ENCODE measurements at places on chromosomes 12 and 14.

DNA sequence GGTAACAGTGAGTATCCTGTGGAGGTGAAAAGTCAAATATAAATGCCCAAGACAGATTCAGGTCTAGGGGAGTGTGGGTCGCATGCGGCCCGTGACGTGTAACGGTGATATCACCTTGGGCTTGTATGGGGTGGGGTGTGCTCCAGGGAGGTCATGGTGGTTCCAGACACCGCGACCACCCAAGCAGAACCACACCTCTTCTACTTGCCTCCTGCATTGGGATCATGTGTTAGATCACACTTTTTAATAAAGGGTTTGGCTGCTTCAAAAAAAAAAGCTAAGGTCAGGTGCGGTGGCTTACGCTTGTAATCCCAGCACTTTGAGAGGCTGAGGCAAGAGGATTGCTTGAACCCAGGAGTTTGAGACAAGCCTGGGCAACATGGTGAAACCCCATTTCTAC is 4.5 kb downstream of the FBLN5 start:
- no peak for DNase-seq

DNA sequence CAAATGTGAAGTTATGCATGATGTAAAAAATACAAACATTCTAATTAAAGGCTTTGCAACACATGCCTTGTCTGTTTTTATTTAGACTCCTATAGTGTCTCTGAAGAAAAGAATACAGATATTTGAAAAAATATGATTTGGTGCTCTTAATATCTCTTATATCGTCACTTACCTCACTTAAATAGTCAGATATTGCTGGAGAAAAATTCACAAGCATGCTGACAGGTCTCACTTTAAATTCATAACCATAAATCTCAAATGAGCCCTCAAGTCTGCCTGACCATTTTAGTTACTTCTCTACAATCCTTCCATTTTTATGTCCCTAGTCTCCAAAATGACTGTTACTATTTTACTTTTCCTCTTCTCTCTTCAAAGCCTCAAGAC is 5.4 kb upstream of the YEATS4 start:
- DNase-seq = no peak

DNA sequence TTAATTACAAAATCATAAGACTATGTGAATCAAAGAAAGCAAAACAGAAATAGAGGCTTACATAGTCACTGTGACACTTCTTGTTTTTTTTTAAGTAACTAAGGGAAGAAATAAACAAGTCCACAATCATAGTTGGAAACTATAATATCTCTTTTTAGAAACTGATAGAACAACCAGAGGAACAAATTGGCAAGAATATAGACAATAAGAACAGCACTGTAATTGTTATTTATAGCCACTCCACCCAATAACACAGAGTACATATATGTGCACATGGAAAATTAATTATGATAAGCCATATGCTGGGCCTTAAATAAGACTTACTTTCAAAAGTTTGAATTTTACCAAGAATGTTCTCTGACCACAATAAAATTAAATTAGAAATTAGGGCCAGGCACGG is 101.1 kb downstream of the PLEKHG7 start:
- no peak for DNase-seq

GRCh38 chr12:20390846-20391245 is 22.5 kb downstream of the PDE3A start:
- DNase-seq = no peak

DNA sequence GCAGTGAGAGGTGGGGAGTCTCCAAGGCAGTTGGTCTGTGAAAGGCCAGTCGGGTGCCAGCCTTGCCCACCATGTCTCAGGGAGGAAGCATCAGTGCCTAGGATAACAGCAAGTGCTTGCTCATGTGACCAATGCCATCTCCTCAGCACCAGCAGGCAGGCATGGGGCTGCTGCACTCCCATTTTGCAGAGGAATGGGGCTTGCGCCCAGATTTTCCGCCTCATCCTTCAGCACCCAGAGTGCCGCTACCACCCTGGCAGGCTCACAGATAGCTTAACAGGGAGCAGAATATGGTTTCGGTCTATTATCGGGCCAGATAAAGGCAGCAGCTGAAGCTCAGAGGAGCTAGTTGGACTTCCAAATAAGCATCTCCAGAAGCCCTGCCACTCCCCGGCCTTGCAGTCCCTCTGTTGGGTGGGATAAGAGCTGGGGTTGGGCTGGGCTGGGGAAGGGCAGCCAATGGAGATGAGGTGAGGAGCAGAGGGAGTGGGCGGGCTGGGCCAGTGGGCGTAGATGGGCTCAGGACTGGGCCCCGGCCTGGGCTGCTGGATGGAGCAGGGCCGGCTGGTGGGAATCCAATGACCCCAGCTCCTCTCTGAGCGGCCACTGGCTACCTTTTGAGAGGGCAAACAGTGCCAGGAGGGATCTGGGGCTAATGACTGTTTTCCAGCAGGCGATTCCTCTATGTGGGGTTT is 8.4 kb upstream of the KRT80 start:
- DNase-seq = no peak

DNA sequence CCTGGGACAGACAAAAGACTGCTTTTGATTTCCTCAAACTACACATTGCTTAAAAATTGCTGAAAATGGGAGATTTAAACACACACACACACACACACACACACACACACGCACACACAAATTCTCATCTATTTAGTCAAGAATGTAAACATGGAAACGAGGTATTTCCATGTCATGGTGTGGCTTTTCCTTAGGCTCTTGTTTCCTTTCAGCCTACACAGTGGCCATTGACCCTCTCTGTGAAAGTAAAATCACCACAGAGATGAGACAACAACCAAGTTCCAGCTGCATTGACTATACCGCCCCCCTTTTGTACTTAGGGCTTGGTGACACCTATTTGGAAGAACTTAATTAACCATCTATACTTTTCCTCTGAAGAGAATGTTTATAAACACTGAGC is 41.9 kb downstream of the TTC8 start:
- DNase-seq = no peak

DNA sequence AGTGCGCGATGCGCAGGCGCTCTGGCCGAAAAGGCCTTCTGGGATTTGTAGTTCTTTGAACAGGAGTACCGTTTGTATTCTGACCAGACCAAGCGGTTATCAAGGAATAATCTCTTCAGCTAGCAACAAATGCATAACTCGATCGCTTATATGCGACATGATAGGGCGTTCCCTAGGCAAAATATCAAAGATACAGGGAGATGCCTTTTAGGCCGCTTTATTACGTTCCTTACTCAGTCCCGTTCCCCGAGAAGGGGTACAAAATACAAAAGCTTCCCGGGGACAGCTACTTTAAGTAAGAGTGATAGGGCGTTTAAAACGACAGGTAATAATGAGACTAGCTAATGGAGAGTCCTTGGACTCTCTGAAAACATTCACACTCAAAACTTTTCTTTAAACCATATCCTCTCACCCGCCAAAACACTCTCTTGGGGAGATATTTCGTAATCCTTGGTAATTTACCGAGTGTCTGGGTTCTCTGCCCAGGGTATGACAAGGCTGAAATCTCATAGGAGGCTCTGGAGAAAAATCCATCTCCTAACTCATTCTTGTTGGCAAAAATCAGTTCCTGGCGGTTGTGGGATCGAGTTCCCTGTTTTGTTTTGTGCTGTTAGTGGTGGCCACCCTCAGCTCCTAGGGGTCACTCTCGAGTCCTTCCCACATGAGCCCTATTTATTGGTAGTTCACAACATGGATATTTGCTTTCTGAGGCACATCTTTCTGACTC is 412 bp upstream of the SNW1 start:
- DNase-seq = no peak

DNA sequence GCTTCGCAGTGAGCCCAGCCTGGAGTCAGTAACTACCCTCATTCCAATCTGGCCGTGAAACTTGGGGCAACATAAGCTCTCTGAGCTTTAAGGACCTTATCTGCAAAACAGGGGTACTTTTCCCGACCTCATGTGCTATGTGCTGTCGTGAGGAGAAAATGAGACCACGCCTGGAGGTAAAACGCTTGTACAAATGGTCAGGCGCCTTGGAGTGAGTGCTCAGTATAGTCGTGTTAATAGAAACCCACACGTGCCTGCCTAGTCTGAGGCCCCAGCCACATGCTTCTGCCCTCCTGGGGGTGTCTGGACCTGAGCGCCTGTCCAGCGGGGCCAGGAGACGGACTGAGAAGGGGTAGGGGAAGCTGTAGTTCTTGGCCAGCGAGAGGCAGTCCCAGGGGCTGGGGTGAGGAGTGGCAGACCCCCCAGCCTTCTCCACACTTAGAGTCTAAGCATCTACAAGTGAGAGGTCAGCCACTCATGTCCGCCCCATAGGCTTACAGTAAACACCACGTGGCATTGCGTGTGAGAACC is 4.9 kb downstream of the AQP5 start:
- DNase-seq = no peak

DNA sequence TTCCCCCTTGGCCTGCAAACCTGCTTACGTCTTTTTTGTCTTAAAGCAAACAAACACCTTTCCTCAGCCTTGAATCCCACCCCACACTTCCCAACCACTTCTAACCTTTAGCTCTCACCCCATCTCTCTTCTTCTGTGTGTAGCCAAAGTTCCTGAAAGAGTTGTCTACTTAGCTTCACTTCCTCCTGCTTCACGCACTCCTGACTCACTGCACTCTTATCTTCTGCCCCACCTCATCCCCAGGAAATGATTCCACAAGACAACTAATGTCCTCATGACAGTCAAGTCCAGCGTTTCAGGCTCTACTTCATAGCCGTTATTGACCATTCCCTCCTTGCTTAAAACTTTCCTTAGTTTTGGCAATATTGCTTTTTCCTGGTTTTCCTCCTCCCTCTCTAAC is 22.4 kb downstream of the EIF2B2 start:
- no peak for DNase-seq

DNA sequence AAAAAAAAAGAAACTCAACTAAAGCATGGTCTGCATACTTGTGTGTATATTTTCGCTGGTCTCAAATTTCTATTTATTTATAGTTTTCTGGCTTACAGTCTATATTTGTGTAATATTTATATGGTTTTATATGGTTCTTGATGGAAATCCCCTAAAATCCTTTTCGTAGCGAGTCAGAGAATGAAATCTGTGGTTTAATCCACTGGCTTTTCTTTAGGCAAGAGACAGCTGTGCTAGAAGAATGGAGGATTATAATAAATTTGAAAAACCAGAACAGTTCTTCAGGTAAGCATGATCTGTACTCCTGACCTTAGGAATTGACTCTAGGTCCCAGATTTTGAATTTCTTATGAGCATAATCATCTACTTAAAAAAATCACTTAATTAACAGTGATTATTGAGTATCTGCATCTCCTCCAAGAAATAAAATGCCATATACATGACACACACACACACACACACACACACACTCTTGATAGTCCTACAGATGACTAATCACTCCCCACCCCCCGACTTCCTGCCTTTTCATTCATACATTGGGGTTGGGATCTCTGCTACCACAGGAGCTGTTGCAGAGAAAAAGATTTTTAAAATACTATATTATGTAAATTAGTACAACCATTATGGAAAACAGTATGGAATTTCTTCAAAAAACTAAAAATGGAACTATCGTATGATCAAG is 113.4 kb downstream of the CRADD start:
- no peak for DNase-seq

DNA sequence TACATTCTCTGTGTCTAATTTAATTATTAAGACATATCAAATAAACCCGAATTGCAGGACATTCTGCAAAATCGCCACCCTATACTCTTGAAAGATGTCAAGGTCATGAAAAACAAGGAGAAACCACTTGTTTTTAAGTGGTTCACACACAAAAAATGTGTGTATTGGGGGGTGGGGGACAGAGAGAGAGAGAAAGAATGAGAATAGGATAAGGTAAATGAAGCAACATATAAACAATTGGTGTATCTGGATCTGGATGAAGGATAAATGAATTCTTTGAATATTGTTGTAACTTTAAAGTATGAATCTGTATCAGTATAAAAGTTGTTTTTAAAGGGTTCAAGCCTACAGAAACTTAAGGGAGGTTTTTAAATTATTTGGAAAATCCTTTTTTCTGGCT is 72.1 kb downstream of the ARID2 start:
- no peak for DNase-seq

DNA sequence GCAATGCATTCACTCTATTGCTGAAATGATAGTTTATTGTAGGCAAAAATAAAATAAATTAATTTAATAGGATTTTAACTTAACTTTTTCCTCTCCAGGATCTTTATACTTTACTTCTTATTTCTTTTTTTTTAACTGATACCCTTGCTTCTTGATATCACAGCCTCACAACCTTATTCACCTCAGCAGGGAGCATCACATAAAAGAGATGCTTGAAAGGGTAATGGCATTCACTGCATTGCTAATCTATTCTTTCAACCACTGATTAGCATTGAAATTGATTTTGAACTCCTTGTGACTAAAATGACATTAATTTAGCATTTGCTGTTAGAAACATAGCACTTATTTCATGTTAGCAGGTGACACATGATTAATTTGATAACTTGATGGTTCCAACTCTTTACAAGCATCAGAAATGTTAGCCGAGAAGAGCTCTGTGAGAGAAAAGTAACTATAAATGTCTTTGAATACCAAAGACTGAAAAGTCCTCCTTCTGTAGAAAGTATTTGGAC is 689.5 kb upstream of the MGAT4C start:
- no peak for DNase-seq

DNA sequence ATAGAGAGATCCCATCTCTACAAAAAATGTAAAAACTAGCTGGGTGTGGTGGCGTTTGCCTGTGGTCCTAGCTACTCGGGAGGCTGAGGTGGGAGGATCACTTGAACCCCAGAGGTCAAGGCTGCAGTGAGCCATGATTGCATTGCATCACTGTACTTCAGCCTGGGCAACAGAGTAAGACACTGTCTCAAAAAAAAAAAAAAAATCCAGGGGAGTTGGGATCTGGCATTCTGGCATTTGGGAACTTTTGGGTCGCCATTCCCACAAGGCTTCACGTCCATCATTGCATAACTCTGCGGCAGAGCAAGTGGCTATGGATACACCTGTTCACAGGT is 34.7 kb upstream of the FAM181A start:
- DNase-seq = no peak

DNA sequence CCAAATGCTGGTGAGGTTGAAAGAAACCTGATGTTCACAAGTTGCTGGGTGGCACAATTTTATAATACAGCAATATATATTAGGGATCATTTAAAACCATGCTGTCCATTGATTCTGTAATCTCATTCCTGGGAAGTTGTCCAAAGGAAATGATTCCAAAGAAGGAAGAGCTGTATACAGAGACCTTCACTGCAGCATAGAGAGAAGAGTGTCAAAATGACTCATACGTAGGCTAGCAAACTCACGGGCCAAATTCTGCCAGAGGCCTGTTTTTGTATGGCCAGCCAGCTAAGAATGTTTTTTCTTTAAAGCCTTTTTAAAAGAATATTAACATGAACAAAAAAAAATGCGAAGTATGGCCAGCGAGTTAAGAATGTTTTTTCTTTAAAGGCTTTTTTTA is 69.2 kb upstream of the MED13L start:
- no peak for DNase-seq

GRCh38 chr14:21880918-21881317 is 207.3 kb upstream of the OR4E1 start:
- DNase-seq = no peak
